ENCODE measurements at places on chromosomes 12 and 14. TPM values are rescaled to one million over a fixed set of nuclear protein-coding genes. Genes with fewer than 3 reads are reported as not detected.
A peak's percentile ranks its signal among the peaks of the same experiment; 100 is the strongest.

DNA sequence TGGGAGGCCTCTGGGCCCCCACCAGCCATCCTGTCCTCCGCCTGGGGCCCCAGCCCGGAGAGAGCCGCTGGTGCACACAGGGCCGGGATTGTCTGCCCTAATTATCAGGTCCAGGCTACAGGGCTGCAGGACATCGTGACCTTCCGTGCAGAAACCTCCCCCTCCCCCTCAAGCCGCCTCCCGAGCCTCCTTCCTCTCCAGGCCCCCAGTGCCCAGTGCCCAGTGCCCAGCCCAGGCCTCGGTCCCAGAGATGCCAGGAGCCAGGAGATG is 729 bp upstream of the GAPDH start:
- DNase-seq = no peak

- DNase-seq = no peak
Observed at GRCh38 chr12:80212938-80213645, 113.8 kb downstream of the OTOGL start.

DNA sequence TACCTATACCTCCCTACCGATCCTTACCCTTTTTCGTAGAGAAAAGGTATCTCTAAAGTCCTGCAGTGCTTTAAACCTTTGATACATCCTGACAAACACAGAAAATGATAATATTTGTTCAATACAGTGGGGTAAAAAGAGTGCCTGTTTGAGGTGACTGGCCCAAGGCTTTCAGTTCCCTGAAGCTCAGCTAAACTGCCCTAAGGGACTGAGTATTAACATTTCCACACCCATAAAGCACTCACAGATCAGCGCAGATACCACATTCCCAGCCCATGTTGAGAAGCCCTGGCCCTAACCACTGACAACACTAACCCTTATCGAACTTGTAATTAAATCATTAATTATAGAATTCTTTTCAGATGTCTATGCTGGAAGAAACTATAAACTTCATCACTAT is 108.7 kb downstream of the DIP2B start:
- no peak for DNase-seq

GRCh38 chr14:34302654-34303053 is 159.4 kb downstream of the SPTSSA start:
- no peak for DNase-seq

DNA sequence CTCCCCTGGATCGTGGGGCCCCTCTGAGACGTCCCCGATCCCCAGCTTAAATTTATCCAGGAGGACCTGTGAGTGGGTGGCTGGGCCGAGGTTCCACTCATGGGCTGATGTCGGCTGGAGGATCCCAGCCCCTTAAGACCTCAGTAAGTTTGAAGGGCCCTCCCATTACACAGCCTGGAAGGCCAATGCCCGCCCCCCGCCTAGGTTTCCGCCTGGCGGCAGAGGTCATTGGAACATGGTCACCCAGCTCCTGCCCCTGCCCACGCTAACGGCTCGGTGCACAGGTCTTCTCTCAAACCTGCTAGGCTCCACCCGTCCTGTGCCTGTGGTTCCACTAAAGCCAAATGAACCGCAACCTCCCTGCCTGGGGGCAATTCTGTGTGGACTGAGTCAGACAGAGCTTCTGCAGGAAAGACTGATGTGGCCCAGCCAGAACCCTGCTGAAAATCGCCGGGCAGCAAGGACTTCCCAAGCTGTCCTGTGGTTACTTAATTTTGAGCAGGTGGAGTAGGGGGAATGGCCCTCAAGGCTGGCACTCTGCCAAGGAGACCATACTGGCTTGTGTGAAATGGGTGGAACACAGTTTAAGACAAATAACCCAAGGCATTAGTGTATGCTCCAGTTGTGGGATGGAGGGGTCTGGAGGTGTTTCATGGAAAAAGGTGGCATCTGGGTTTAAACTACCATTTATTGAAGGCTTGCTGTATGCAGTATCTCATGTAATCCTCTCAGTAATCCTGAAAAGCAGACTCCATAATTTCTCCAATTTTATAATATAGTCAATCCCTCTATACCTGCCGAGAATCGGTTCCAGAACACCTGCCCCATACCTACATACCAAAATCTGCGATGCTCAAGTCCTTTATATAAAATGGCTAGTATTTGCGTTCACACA is 903 bp upstream of the NT5DC3 start:
- peak; percentile 97 for DNase-seq

- peak; percentile 35 for DNase-seq
Observed at GRCh38 chr14:53519137-53519536, 366.0 kb upstream of the DDHD1 start.

GRCh38 chr12:83057436-83057835 is 370.7 kb downstream of the TMTC2 start:
- no peak for DNase-seq

Gene PIWIL1
- not detected for total RNA-seq

Gene MDGA2
- 4.2 TPM for total RNA-seq
